Retina (tissue), 1 donor: ENCODE measurements at places on chromosomes 1 and 21.

- no peak for DNase-seq
Measured at GRCh38 chr21:28669321-28669720, 323.4 kb downstream of the LTN1 start.

DNA sequence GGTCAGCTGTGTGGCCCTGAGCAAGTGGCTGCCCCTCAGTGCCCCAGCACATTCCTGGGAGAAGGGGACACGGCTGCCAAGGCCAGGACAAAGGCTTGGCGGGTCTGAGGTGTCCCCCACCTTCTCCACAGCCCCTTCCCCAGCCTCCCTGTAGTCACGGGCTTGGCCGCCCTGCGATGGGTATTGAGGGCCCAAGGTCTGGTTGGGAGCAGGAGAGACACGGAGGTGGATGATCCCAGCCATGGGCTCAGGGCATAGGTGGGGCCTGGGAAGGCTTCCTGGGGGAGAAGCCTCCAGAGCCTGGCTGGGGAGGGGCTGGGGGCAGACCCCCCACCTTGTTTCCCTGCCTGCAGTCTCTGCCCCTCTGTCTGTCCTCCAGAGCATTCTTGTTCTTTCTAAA, 27.0 kb downstream of the TTC39A start:
- DNase-seq: no peak

- no peak for DNase-seq
Measured at GRCh38 chr1:21935891-21936365, 1.2 kb downstream of the HSPG2 start.

DNA sequence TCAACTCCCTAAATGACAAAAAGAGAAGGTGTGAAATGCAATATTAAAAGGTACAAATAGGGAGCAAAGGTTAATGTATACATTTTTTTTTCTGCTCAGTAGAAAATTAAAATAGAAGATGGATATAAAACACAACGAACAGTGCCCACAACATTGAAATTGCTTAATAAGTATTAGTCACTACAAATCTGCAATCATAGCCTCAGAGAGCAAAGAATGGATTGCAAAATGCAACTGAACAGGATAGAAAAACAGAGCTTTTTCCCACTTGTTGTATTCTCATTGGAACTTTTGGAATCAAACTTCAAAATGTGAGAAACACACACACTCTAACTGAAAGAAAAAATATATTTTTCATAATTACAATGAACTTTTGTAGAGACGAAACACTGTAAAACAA, 552.2 kb upstream of the NCAM2 start:
- no peak for DNase-seq

GRCh38 chr1:213266983-213267772, 216.1 kb downstream of the RPS6KC1 start:
- DNase-seq: no peak

DNA sequence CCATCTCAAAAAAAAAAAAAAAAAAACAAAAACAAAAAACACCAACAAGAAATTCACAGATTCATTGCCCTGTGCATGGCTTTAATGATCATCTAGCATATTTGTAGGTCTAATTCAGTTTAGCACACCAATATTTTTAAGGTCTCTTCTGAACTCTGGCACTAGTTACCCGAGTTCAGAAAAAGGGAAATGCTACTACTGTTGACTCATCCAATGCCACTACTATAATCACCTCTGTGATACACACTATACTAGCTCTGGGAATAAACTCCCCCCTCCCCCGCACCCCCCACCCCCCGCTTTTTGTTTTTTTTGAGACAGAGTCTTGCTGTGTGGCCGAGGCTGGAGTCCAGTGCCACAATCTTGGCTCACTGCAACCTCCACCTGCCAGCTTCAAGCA, 55.6 kb downstream of the FBXO42 start:
- no peak for DNase-seq

DNA sequence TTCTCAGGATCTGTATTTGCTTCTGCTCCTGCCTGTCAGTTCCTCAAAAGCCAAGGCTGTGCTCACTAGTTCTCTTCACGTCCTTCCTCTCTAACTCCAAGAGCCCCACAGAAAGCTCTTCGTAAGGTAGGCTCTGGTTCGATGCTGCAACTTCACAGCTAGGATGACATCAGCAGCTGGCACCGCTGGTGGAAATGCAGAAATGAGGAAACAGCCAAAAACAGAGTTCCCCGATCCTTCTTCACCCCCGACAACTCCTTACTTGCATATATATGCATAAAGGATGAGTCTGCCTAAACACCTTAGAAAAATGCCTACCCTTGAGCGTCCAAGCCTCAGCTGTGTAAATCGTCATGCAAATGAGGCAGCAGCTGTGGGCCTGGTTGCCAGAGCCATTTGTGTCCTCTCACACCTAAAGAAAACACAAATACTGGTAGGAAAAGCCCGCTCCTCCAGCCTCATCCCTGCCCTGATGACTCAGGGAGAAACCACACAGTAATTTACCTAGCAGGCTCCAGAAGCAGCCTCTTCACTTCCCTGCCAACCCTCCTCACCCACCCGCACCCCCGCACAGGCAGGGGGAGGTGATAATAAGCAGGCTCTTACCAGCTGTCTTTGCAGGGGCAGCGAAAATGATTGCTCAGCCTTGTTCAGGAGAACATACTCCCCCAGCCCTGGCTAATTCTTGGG, 28.2 kb downstream of the BATF3 start:
- no peak for DNase-seq

DNA sequence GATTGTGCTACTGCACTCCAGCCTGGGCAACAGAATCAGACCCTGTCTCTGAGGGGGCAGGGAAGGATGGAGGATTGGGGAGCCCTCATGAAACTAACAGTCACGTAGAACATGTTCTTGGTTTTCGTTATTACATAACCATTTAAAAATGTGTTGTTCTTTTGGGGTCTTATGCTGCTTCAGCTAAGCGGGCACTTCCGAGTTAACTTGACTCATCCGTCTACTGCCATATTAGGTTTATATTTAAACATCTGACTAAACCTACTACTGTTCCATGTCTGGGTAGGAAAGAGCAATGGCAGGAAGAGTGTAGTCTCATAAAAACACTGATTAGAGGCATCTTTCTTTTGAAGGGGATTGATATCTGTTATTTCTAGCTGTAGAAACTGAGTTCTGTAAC, 59.5 kb upstream of the BMP8A start:
- DNase-seq: no peak
